Stimulated activated memory B cell treated with anti-CD40 and anti-IgM and Interleukin-4, amounts not matched to agents 10 μg/mL and 1 μg/mL and 100 μg/mL, for 72 hours (primary cell): ENCODE measurements at places on chromosomes 5 and 9.

DNA sequence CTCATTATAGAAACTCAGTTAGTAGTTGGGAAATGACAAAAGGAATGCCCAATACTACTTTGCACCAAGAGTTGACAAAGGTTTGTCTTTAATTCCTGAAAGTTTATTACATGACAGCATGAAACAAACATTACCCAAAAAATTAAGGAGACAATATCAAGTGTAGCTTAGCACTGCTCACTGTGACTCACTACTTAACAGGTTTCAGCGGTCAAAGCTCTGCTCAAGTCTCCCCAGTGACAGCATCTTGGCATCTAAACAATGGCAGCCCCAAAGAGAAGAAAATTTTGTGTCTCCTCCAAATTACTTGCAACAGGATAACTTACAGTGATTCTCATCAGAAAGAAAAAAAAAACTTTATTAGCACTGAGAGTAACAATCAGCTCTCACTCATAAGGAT, 1030.2 kb downstream of the EFNA5 start:
- ATAC-seq: no peak

DNA sequence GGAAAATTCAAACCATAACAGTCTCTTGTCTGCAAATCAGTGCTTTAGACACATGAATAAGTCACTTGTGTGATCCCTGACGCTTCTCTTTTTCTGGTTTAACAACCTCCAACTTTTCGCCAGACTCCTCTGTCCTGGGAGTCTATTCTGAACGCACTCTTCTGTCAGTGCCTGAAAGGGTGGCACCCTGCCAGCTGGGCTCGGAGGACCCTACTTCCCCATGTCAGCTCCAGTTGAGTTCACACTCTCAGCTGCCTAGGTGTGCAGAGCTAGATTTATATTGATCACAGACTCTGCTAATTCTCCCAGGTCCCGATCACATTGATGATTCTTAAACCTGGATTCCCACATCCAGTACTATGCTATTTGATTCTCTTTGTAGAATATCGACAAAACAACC, 649.1 kb downstream of the BNC2 start:
- no peak for ATAC-seq

DNA sequence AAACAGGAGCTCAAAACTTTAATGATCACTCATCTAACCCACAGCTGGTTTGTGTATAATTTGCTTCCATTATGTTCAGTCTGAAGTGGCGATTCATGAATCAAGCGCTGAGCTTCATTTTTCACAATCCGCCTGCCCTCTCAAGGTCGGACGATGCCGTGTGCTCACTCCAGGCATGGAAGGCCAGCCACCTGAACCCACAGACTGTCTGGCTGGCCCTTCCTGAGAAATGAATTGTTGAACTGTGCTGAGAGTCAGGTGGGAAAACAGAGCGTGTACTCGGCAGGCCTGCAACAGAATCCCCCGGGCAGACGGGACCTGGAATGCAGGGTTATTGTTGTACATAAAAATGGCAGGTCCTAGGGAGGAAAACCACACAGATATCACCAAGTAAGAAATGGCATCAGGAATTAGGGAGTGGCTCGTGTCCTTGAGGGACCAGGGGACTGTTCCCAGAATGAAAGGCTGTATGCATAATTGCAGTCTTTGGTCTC, 375.7 kb downstream of the IRX2 start:
- ATAC-seq: no peak

GRCh38 chr9:74721696-74722660, 165.7 kb downstream of the TRPM6 start:
- no peak for ATAC-seq

- no peak for ATAC-seq
These were observed 143.7 kb downstream of the ELAVL2 start for GRCh38 chr9:23682352-23682751.

DNA sequence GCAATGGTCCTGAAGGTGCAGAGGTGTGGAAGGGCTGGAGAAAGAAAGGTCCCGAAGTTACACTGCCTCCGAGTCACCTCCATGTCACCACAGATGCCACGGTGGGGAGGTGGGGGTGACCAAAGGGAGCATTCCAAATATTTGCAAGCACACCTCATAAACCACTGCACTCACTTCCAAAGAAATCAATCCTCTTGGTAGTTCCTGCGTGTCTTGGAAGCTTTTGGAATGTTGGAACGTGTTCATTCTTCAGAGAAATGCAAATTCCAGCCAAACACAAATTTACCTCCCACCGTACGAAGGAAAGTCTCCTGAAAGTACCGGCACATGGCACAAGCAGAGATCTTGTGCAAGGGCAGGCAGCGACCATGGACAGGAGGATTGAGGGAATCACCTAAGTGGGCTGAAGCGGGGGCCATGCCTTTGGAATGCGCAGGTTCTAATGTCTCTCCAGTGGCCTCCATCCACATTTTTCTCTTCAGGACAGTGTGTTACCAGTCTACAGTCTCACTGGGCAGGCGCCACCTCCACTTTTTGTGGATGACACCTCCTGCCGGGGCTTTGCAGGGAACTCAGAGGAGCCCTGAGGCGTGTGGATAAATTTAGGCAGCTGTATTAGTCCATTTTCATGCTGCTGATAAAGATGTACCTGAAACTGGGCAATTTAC, 54.0 kb downstream of the NSUN2 start:
- no peak for ATAC-seq

DNA sequence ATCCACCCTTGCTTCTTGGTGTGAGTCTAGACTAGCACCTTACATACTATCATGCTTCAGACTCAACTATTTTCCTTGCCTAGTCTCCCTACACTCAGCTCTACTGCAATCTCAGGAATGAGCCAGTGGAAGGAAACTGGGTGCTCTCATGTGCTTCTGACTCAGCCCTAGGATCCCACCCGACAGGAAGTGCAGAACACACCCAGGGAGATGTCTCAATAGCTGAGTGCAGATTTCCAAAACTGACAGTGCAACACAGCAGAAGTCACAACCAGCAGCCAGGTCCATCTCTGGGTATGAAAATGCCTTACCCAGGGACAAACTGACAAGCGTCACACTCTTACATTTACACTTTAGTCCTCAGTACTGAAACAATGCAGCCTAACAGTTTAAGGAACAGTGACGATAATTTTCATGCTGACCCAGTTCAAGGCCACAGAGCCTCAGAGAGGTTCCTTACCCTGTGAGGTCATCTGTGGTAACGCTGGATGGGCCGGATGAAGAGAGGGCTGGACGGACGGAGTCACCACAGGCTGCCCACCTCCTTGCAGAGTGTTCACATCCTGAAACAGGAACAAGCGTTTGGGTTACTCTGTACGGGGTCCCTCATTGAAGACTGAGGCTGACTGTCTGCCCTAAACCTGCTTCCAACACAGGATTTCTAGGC, 33.0 kb downstream of the FKBP15 start:
- no peak for ATAC-seq

DNA sequence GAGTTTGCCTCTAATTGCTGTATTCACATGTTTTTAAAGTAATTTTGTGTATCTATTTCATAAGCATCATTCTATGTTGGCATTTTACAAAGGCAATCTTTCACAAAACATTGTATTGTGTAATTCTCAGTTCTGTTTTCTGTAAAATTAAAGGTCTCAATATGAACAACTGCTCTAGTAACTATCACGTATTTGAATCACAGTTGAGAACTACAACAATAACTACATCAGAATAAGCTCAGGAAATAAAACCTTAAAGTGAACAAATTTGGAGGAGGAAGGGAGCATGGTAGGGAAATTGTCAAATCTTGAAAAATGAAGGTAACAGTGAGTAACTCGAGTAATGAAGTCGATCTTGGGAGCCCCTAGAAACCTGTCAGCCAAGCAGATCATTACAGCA, 22.5 kb upstream of the CAMK4 start:
- ATAC-seq: no peak

DNA sequence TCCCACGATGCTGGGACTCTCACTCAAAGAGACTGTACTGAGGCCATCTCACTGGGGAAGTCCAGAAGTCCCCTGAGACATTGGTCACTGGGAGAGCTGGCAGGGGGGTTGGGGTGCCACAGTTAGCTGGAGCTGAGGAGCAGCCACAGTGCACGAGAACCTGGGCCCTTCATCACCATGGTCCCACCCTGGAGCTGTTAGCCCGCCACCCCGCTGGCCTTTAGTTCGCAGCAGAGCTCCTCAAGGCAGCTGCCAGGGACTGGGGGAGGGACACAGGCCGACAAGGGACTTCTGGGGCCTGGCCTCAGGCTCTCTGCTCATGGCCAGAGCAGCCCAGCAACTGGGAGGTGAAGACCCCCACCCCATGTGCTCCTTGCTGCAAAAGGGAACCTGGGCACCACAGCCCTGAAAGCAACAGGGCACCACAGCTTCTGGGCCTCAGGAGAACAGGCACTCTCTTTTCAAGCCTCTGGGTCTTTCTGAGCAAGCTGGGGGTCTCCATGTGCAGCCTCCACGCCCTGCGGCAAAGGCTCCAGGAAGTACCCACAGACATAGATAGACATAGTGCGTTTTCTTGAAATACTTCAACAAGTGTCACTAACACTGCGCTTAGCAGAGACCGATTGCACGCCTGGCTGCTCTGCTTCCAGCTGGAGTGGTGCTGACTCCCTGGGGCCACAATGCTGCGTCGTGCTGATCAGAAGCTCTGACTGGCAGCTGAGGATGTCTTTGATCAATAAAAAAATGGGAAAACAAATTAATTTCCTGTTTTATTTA, 46.0 kb downstream of the VAV2 start:
- ATAC-seq: peak; percentile 78

DNA sequence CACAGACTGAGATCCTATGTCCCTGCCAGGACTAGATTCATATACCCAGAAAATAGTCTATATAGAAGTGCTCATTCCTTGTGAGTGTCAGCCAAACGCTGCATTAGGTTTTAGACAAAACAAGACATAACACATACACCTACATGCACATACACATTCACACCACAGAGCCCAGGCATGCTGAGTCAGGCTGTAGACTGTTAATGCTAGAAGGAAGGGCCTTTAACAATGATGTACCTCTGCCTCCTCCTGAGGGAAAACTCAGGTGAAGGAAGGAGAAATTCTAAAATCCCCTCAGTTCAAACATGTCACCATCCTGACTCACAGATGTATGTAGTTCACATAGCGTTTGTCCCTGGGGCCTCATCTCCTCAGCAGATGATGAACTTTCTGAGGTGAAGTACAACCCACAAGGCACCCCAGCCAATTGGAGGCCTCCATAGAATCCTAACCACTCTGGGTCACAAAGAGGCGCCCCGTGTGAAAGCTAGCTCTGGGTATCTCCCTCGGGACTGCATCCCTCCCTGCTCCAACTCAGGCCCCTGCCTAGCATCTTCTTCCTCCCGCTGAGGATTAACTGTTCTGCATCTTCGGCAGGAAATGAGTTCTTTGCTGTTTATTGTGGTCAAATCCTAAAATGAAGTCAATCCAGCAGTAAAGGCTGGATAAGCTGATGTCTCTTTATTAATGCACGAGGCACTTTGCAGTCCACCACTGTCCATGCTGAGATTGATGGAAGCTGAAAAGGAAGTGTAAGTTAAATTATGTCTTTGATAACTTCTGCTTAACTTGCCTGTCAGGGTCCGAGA, 40.8 kb upstream of the FSTL4 start:
- ATAC-seq: no peak

DNA sequence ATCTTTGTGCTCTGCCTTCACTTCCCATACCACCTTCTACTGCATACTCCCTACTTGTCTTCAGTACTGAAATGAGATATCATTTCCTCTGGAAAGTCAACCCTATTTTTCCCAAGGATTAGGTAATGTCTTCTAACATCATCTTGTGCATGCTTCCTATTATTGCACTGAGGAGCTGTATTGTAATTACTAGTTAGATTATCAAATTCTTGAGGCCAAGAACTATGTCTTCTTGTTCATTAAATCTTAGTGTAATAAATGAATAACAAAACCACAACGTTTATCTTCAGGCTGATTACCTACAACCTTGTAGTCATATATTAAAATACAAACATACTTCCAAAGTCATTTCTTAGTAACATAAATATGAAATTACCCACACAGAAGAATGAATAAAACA, 87.9 kb upstream of the POU5F2 start:
- no peak for ATAC-seq

- ATAC-seq: no peak
These were observed 145.6 kb upstream of the TNC start for GRCh38 chr9:115263371-115264075.

DNA sequence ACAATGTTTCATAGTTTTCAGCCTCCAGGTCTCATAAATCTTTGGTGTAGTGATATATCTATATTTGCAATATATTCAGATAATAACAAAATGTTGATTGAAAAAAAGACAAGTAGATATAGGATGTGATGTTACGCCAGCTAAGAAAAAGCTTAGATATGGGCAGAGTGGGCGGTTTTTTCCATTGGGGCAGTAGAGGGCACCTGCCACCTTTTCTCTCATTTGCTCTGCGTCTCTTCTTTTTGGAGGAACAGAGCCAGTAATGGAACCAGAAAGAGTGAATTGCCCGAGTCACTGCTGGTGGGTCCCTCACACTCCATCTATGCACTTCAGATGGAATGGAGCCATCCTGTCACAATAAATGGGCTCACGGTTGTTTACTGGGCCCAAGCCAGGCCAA, 62.1 kb upstream of the FANCC start:
- no peak for ATAC-seq

DNA sequence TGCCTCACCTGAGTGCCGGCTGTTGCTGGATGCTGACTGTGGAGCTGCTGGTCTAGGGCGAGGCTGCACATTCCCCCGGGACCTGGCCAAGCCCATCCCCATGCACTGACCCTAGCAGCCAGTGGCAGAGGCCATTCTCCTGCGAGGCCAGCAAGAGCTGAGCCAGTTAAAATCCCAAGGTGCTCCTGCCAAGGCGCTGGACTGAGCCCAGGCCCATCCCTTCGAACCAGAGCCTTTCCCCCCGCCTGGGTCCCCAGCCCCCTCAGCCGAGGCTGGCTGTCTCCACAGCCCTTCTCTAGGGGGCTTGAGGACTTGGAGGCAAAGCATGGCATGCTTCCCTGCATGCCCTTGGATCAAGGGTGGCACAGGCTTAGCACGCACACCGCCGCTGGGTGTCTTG, 1.6 kb downstream of the ADAMTSL2 start:
- ATAC-seq: no peak

DNA sequence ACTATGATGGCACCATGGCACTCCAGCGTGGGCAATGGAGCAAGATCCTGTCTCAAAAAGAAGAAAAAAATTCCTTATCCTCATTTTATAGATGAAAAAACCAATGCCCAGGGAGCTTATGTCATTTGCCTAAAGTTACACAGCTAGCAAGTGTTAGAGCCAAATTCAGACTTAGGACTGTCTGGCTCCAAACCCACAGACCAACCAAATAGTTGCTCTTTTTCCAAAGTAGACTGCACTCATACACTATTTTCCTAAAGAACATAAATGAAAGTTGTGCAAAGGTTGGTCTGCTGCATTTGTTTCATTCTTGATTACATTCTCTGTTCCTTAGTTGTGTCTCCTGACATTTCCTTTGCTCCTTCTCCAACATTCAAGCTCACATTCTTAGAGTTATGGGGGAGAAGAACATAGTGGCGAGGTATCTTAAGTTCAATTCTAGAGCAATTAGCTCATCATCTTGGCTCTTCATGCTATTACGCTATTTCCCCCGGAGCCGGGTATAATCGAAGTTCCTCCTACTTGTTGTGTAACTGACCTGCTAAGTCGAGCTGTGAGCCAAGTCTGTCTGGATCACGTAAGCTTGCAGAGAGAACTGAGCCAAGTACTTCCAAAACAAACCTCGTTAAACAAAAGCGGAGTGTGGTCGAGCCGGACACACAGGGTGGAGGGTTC, 138.3 kb downstream of the RFK start:
- no peak for ATAC-seq
